CD8-positive, alpha-beta memory T cell (primary cell): ENCODE measurements at places on chromosomes 3 and 15. TPM values are rescaled to one million over a fixed set of nuclear protein-coding genes. Genes with fewer than 3 reads are reported as not detected.

ERICH6 gene
- total RNA-seq, result not detected

USP13 gene
- total RNA-seq, result 13.8 TPM

- no peak for DNase-seq
Measured at GRCh38 chr15:71937650-71938311, 127.4 kb downstream of the NR2E3 start.

DNA sequence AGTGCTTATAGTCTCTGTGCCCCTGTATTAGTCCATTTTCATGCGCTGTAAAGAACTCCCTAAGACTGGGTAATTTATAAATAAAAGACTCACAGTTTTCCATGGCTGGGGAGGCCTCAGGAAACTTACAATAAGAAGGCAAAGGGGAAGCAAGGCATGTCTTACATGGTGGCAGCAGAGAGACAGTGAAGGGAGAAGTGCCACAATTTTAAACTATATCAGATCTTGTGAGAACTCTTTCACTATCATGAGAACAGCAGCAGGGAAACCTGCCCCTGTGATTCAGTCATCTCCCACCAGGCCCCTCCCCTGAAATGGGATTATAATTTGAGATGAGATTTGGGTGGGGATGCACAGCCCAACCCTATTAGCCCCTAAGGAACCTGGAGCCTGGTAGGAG, 243.2 kb downstream of the EDEM1 start:
- DNase-seq, result no peak

GRCh38 chr3:72862314-72863090, 14.3 kb upstream of the SHQ1 start:
- DNase-seq, result no peak

- DNase-seq, result no peak
Measured at GRCh38 chr3:115148142-115148790, 1.2 kb upstream of the ZBTB20 start.

DNA sequence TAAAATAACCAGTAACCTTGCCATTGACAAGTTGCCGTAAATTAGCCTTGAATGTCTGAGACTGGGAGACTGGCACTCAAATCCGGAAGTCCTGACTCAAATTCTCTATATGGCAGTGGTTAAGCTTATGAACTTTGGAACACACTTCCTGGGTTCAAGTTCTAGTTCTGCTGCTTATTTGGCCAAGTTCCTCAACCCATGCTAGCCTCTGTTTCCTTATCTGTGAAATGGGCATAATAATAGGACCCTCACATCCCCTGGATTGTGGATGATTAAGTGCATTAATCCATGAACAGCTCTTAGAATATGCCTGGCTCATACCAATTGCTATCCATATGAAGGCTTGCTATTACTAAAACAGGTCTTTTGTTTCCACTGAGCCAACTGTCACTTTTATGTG, 311.5 kb downstream of the EDEM1 start:
- no peak for DNase-seq

- DNase-seq, result no peak
Measured at GRCh38 chr15:92682741-92683510, 27.4 kb upstream of the FAM174B start.
